Esophagus squamous epithelium (tissue), 5 donors: ENCODE measurements at places on chromosomes 6 and 20.

DNA sequence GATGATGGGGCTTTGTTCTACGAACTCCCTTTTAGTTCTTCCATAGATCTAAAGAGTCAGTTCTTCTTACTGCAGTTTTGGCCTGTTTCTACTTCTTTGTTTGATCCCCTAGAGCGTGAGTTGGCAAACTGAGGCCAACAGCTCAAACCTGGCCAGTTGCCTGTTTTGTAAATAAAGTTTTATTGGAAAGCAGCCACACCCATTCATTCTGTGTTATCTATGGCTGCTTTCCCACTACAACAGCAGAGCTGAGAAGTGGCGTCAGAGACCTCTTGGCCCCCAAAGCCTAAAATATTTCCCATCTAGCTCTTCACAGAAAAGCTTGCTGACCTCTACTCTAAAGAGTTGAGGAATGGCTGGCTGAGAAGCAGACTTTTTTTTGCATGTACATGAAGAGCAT, 52.2 kb downstream of the EYA2 start:
- DNase-seq = no peak

DNA sequence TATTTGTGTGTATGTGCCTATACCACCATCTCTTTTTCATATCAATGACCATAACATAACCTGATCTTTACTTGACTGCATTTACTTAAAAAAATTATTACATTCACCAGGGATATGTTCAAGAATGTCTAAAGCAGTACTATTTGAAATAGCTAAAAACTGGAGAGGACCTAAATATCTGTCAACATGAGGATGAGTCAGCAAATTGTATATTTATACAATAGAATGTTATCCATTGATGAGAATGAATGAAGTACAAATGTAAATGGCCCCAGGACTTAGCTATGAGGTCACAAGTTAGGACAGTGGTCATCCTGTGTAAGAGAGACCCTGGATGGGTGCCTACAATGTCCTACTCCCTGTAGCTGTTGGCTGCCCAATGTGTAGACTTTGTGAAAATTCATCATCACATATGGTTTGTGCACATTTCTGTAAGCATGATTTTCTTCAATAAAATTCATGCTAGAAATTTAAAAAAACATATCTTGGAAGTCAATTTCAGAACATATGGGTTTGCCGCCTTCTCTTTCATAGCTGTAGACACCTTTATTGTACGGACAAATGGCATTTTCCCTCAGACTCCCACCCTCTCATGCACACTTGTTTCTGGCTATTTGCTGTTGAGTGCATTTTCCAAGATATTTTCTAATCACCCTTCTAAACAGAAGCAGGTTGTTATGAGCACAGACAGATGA, 202.4 kb downstream of the CDH26 start:
- no peak for DNase-seq

DNA sequence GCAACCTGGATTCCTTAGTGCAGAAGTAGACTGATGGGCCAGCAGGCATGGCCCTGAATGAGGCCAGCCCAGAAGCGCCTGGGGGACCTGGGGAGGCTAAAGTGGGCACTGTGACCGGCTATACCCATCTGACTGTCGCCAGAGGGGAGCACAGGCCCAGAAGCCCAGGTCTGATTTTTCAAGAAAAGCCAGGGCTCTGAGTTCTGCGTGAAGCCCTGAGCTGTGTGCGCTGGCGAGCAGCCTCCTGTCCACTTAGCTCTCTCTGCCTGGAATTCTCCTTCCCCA, 111.7 kb downstream of the SULF2 start:
- no peak for DNase-seq

- DNase-seq = no peak
Measured at GRCh38 chr6:170244721-170245474, 46.0 kb downstream of the DLL1 start.

DNA sequence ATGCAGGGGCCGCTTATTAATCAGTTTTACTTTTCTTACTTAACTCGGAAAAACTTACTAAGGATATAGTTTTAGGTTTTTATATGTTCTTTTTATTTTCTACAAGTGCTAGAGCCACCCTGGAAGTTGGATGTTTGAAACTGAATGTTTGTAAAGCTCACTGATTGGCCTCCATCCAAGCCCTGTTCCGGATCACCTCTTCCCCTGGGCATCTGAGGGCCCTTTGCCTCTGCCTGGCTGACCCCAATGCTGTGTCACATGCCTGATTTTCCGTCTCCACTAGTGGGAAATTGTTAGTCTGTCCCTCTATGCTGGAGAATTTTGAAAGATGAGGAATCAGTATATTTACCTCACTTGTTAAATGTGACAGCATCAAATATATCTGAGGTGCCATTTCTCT, 79.3 kb downstream of the SLC35F1 start:
- DNase-seq = no peak

- DNase-seq = no peak
Measured at GRCh38 chr6:80528115-80528514, 421.6 kb downstream of the BCKDHB start.

- no peak for DNase-seq
Measured at GRCh38 chr20:35122756-35123405, 24.3 kb downstream of the EDEM2 start.

DNA sequence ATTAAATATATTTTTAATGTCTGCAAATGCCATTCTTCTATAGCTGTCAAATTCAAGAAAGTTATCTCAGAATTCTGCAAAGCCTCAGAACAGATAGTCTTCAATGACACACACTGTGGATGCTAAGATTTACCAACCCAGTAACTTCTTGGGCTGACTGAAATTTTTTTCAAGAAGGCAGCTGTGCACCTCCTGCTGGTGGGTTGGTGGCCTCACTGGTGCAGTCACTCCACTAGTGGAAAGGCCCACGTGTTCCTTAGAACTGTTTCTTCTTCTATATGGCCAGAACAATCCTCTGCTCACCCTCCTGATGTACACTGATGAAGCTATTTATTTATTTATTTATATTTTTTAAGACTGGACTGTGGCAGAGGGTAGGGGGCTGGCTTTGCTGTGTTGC, 28.1 kb upstream of the MTCL3 start:
- no peak for DNase-seq

DNA sequence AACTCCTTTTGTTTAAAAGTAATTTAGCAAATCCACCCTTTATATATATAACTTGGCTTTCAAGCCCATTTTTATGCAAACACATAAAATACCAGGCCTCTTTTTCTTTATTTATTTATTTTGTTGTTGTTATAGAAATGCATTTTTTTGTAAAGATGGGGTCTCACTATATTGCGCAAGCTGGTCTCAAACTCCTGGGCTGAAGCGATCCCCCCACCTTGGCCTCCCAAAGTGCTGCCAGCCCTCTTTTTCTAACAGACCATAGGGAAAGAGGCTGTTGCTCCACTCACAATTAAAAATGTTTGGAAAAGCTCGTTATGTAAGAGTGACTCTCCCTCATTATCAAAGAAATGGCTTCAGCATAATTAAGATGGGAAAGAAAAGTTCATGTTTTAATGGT, 440.9 kb downstream of the HACE1 start:
- no peak for DNase-seq

- no peak for DNase-seq
Measured at GRCh38 chr20:18133962-18134361, 3.7 kb upstream of the KAT14 start.

DNA sequence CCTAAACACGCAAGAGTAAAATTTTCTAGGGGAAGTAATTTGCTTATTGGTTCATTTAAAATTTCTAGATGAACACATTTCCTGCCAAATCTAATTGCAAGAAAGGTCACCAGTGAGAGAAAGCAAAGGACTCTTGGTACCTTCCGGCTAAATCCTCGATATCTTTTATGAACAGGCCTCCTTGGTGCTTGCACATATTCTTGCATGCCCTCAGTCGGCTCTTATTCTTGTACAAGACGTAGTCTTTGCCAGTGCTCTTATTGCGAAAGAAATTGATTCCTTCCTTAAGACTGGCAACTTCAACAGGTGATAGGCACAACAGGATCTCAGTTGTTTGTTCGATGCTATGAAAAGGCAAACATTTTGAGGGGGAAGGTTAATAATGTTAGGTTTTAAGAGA, 141.7 kb upstream of the CARMIL1 start:
- DNase-seq = no peak

- DNase-seq = no peak
Measured at GRCh38 chr6:135025775-135026174, 28.8 kb downstream of the HBS1L start.

- no peak for DNase-seq
Measured at GRCh38 chr6:107644513-107644912, 154.6 kb downstream of the SOBP start.

- DNase-seq = no peak
Measured at GRCh38 chr6:70686548-70687133, 19.0 kb downstream of the SMAP1 start.

DNA sequence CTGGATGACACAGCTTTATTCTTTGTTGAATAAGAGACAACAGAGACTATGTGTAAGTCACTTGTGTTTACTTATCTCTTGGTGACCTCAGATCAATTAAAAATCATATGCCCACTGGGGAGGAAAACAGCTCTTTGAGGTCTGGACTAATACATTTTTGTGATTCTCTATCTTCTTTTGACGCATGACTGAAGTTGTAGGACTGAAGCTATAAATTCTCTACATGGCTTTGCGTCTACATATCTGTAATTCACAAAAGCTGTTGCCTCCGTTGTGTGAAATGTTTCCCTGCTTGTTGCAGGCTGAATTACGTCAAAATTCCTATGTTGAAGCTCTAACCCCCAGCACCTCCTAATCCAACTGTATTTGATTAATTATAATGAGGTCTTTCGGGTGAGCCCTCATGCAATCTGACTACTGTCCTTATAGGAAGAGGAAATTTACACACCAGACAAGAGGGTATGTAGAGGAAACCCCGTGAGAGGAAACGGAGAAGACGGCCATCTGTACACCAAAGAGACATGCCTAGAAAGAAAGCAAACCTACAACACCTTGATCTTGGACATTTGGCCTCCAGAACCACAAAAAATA, 481.6 kb downstream of the PRKN start:
- DNase-seq = no peak

DNA sequence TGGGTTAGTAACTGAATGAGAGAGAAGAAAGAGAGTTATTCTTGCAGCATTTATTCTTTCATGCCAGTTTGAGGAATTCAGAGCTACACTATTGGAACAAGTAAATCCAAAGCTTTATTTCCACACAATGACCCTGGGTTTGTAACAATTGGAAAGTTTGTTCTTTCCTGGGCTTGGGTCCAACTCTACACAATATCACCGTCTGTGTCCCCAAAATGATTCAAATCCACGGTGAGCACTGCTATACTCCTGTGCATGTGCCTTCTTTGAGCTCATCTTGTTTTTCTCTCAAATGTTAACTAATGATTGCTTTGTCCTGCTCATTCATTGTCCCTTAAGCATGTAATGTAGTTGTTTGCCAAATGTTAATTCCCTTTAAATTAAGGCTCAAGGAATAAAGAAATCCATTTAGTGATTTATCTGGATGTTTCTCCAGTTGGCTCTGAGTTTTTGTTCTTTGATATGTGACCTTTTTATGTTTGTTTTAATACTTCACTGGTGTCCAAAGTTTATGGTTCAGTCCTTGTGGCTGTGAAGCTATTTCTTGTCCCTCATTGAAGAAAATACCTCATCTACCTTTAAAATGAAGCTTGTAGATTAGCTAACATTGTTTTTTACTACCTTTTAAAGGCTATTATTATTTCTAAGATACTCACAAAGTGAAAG, 20.5 kb upstream of the CRISP3 start:
- no peak for DNase-seq

- no peak for DNase-seq
Measured at GRCh38 chr6:64838726-64839125, 868.3 kb downstream of the EYS start.

DNA sequence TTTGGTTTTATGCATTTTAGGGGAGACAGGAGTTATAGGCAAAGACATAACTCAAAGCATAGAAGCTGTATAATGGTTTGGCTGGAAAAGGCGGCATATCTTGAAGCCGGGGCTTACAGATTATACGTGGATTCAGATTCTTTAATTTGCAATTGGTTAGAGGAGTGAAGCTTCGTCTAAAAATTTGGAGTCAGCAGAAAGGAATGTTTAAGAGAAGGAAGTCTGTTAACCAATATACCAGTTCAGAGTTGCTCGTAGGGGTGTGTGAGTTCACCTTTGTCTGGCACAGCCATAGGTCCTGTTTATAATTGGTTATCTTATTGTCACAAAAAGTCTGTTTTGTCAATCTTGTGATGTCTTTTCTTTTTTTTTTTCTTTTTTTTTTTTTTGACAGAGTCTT, 8.9 kb downstream of the ARHGAP40 start:
- DNase-seq = no peak

GRCh38 chr6:154276810-154277628, 79.6 kb downstream of the IPCEF1 start:
- DNase-seq = no peak

GRCh38 chr6:151004383-151005024, 139.0 kb downstream of the MTHFD1L start:
- DNase-seq = no peak

- no peak for DNase-seq
Measured at GRCh38 chr6:22322103-22323030, 25.5 kb upstream of the PRL start.

GRCh38 chr6:16953905-16954304, 147.9 kb upstream of the STMND1 start:
- DNase-seq = no peak

DNA sequence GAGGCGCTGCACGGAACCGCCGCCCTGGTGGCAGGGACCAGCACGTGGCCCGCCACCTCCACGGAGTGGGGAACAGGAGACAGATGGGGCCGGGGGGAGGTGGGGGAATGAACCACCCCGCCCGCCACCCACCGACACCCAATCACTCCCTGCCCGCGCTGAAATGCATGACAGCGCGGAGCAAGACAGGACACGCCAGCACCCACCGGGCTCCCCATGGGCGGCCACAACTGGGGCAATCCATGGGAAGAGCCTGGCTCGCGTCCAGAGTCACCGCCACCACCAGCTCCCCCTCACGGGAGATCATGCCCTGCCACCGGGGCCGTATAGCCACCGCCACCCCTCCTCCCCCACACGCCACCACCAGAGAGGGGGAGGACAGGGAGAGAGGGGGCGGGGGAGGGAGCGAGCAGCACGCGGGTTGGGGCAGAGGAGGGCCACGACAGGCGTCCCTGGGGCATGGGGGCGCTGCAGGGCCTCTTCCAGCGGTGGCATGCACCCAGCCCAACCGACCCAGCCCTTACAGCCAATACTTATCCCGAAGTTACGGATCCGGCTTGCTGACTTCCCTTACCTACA, 744.3 kb upstream of the DEFB115 start:
- DNase-seq = no peak

- no peak for DNase-seq
Measured at GRCh38 chr20:58826271-58826670, 24.4 kb downstream of the GNAS-AS1 start.

- DNase-seq = no peak
Measured at GRCh38 chr20:53824779-53825178, 231.1 kb upstream of the ZNF217 start.

- no peak for DNase-seq
Measured at GRCh38 chr6:106626485-106626884, 2.8 kb downstream of the RTN4IP1 start.
